Suppressor macrophage treated with lipopolysaccharide for 4 hours (primary cell): ENCODE measurements at places on chromosomes 7 and 10.

DNA sequence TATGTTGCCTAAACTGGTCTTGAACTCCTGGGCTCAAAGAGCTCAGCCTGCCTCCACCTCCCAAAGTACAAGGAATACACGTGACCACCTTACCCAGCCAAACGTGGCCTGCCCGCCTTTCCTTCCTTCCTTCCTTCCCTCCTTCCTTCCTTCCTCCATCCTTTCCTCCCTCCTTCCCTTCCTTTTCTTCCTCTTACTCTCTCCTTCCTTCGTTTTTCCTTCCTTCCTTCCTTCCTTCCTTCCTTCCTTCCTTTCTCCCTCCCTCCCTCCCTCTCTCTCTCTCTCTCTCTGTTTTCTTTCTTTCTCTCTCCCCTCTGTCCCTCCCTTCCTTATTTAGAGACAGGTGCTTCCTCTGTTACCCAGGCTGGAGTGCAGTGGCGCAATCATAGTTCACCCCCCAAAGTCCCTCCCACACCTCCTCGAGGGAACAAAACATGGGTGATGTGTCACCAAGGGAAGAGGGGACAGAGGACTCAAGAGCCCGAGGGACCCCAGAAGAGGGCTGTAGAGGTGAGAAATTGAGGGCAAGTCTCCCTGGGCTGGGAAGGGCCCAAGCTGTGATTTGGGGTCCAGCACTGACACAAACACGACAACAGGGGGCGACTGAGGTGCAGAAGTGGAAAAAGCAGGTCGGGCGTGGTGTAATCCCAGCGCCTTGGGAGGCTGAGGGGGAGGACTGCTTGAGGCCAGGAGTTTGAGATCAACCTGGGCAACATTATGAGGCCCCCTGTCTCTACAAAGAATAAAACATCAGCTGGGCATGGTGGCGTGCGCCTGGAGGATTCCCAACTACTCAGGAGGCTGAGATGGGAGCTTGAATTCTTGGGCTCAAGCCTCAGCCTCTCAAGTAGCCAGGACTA, 28.1 kb downstream of the EPHB4 start:
- DNase-seq = peak; percentile 64

- no peak for DNase-seq
Observed at GRCh38 chr7:25860275-25861163, 291.5 kb upstream of the NFE2L3 start.

GRCh38 chr7:140049339-140050024, 13.3 kb downstream of the PARP12 start:
- DNase-seq = no peak

- no peak for DNase-seq
Observed at GRCh38 chr10:125431149-125431548, 251.8 kb downstream of the TEX36 start.

GRCh38 chr7:953547-954327, 743 bp downstream of the ADAP1 start:
- peak; percentile 79 for DNase-seq

DNA sequence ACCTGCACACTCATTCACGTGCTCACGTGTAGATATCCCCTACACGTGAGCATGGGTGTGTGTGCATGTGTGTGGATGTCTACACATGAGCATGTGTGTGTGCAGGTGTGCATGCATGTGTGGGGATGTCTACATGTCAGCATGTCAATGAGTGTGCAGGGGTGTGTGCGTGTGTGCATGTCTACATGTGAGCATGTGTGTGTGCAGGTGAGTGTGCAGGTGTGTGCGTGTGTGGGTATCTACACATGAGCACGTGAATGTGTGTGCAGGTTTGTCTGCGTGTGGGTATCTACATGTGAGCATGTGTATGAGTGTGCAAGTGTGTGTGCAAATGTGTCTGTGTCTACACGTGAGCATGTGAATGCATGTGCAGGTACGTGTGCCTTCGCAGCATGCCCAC, 274.8 kb downstream of the PTPRN2 start:
- no peak for DNase-seq

DNA sequence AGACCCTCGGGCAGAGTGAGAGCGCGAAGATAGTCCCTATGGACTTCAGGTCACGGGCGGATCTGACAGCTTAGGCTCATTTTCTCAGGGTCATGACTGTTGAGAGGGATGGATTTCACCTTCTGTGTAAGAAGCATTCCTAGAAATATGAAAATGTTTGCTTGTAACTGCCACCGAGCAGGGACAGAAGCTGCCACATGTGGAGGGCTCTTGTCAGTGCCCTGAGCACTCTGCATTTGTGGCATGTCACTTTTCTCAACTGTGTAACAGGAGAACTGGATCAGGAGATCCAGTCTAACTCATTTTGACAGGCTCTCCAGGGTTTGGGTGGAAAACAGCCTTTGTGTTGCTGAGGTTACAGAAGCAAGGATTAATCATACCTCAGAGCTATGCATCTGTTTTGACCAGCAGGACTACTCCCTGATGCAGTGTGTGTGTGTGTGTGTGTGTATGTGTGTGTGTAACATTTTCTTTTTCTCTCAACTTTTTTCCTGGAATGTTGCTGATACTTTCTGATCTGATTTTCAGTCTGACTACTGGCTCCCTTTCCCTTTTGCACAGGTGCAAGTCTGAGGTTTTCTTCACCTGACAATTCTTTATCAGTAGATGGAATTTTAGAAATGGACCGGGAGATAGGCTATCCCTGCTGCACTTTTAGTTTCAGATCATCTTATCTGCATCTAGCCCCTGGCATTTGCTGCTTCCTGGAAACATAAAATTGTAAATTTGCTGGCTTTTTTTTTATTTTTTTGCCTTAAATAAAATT, 183.3 kb downstream of the STK31 start:
- DNase-seq = no peak

- DNase-seq = no peak
Observed at GRCh38 chr10:96272316-96273280, 1.2 kb upstream of the BLNK start.

- peak; percentile 34 for DNase-seq
Observed at GRCh38 chr10:600234-600633, 89.2 kb downstream of the DIP2C start.

DNA sequence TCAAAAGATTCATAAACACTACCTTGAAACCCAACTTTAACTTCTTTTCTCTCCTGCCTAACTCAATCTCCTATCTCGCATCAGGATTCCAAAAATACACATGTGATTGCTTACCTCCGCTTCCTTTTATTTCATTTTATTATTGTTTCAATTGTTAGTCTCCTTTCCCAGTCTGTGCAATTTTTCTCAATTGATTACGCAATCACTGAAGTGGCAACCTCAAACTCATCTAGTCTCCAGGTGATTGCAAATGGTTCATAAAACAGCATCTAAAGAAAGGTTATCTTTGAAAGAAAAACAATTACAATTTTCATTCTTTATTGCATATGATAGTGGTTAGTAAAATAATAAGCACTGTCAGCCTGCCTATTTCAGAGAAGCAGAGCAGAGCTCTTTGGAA, 45.6 kb downstream of the CHRM2 start:
- DNase-seq = no peak

GRCh38 chr7:33421429-33421828, 292.1 kb downstream of the BBS9 start:
- no peak for DNase-seq

- DNase-seq = peak; percentile 61
Observed at GRCh38 chr7:21542891-21543527, at the start of gene DNAH11. DNAH11 (plus strand) TSS chr7:21543039; CDS start chr7:21543246, 207 bp downstream.

GRCh38 chr10:12635127-12635541, 285.8 kb downstream of the CAMK1D start:
- DNase-seq = no peak
